ENCODE measurements at places on chromosomes 7 and 10. TPM values are rescaled to one million over a fixed set of nuclear protein-coding genes. Genes with fewer than 3 reads are reported as not detected.

CTAGE8 gene
- 2.4 TPM for total RNA-seq

SMKR1 gene
- total RNA-seq = 0.72 TPM

FAM180A gene
- 28.9 TPM for total RNA-seq

GCK gene
- total RNA-seq = not detected

SORCS1 gene
- total RNA-seq = not detected

NT5C3A gene
- total RNA-seq = 25.0 TPM

NKX1-2 gene
- total RNA-seq = not detected

CDC14C gene
- total RNA-seq = 0.29 TPM

NKX6-2 gene
- total RNA-seq = not detected

WNT2 gene
- total RNA-seq = under 0.01 TPM

CXCL12 gene
- total RNA-seq = 358 TPM

SYT15 gene
- under 0.01 TPM for total RNA-seq

COL26A1 gene
- not detected for total RNA-seq

PIP gene
- total RNA-seq = not detected

OR2A12 gene
- not detected for total RNA-seq

HOXA6 gene
- 5.0 TPM for total RNA-seq

HTR5A gene
- not detected for total RNA-seq

ST8SIA6 gene
- 0.88 TPM for total RNA-seq

DGKB gene
- 0.88 TPM for total RNA-seq

ANXA8L1 gene
- total RNA-seq = 0.29 TPM

MOGAT3 gene
- total RNA-seq = not detected

CALHM3 gene
- not detected for total RNA-seq

TUBAL3 gene
- total RNA-seq = not detected

KLF14 gene
- not detected for total RNA-seq

PNLIPRP1 gene
- not detected for total RNA-seq

OPN4 gene
- not detected for total RNA-seq

GIMAP2 gene
- total RNA-seq = 9.4 TPM

COL1A2 gene
- total RNA-seq = 11,912 TPM

GIMAP5 gene
- total RNA-seq = not detected

AUTS2 gene
- total RNA-seq = 17.4 TPM

SUN3 gene
- not detected for total RNA-seq

MKI67 gene
- total RNA-seq = 2.5 TPM

TCAF2 gene
- total RNA-seq = 1.8 TPM

TACR2 gene
- 0.36 TPM for total RNA-seq

TMEM176A gene
- total RNA-seq = not detected

AKAP9 gene
- total RNA-seq = 60.7 TPM

LRIT1 gene
- total RNA-seq = not detected

PLCE1 gene
- 6.2 TPM for total RNA-seq

SCRN1 gene
- total RNA-seq = 50.1 TPM

CTTNBP2 gene
- 2.9 TPM for total RNA-seq

PTPRZ1 gene
- under 0.01 TPM for total RNA-seq

PON1 gene
- not detected for total RNA-seq

IPMK gene
- total RNA-seq = 10.9 TPM

HOGA1 gene
- 2.7 TPM for total RNA-seq

SEPTIN7 gene
- 191 TPM for total RNA-seq

TNS3 gene
- 67.3 TPM for total RNA-seq

ASZ1 gene
- total RNA-seq = not detected

NCF1 gene
- under 0.01 TPM for total RNA-seq

IFIT1B gene
- not detected for total RNA-seq

HMX3 gene
- not detected for total RNA-seq

TAX1BP1 gene
- 112 TPM for total RNA-seq

SFTPA1 gene
- total RNA-seq = not detected

TMEM130 gene
- total RNA-seq = 1.1 TPM

CAMK1D gene
- 11.2 TPM for total RNA-seq

AOC1 gene
- total RNA-seq = not detected

ATOH7 gene
- not detected for total RNA-seq
